ENCODE measurements at places on chromosomes 12 and 14. TPM values are rescaled to one million over a fixed set of nuclear protein-coding genes. Genes with fewer than 3 reads are reported as not detected.

DNA sequence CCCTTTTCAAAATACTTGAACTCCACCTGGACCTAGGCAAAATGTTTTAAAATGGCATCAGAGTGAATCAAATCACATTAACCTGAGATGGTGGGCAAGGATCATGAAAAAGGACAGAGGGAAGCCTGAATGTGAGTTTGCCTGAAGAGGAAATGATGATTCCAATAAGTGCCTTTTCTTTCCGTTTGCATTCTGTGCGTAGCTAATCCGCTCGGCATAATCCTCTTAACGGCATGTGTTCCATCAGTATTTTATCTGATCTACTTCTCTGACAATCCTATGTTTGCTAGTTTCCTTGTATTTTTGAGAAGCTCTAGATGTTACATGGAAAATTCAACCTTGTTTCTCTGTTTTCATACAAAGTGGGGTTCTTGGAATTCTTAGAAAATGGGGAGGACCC is 354.6 kb downstream of the NRXN3 start:
- DNase-seq = no peak

- no peak for DNase-seq
Measured at GRCh38 chr12:88684170-88684569, 103.9 kb upstream of the KITLG start.

- DNase-seq = no peak
Measured at GRCh38 chr12:62530596-62530995, 64.0 kb downstream of the MON2 start.

GRCh38 chr12:2013527-2014223 is 9.4 kb upstream of the DCP1B start:
- no peak for DNase-seq

DNA sequence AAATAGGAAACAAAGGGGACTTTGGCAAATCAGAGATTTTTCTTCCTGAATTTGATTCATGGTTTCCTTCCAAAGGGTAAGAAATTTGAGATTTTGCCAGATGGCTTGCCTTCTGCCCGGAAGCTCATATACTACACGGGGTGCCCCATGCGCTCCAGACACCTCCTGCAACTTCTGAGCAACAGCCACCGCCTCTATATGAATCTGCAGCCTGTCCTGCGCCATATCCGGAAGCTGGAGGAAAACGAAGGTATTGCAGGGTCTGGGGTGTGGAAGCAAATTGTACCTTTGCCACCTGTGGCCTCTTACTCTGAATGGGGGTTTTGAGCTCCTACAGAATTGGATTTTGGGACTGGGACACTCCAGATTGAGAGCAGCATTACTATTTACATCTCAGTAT is 63.5 kb downstream of the FRMD6 start:
- DNase-seq = no peak

- no peak for DNase-seq
Measured at GRCh38 chr12:39959467-39959866, 146.4 kb downstream of the SLC2A13 start.

The NYNRIN gene
- 15.8 TPM for total RNA-seq

The CMA1 gene
- 1.6 TPM for total RNA-seq

The LIN7A gene
- total RNA-seq = 4.1 TPM

The ATXN3 gene
- total RNA-seq = 53.0 TPM
